ENCODE measurements at places on chromosomes 12 and 14. TPM values are rescaled to one million over a fixed set of nuclear protein-coding genes. Genes with fewer than 3 reads are reported as not detected.

- peak; percentile 40 for DNase-seq
- no peaks in the 10 kb centered on the region for H3K36me3 ChIP-seq
- H3K27ac ChIP-seq: no peak overlapping the region
- no peak overlapping the region for H3K4me3 ChIP-seq
- H3K27me3 ChIP-seq: no peaks in the 10 kb centered on the region
- H3K4me1 ChIP-seq: no peaks in the 10 kb centered on the region
These were observed 20.2 kb upstream of the FAM234B start for GRCh38 chr12:13023811-13024530.

DNA sequence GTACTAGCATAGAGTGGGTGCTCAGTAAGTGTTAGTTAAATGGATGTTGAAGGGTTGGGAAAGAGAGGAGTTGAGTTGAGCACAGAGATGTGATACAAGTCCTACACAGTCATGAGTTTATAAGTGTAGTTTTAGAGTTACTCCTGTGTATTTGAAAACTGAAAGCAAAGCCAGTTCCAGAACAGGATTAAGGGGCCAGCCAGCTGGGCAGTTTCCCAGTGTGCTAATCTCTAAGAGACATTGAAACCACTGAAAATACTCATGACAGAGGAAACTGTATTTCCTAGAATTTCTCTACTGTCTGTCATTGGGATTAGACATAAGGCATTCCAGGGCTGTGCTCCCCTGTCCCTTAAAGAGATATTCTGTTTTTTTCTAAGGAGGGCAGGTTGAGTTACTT, 101.0 kb downstream of the DERA start:
- H3K27ac ChIP-seq: peak overlapping the region; percentile 56
- H3K4me3 ChIP-seq: no peak overlapping the region
- peaks cover 33% of the 10 kb centered on the region for H3K4me1 ChIP-seq
- H3K27me3 ChIP-seq: no peaks in the 10 kb centered on the region
- H3K36me3 ChIP-seq: no peaks in the 10 kb centered on the region

The TAS2R9 gene
- total RNA-seq: not detected

DNA sequence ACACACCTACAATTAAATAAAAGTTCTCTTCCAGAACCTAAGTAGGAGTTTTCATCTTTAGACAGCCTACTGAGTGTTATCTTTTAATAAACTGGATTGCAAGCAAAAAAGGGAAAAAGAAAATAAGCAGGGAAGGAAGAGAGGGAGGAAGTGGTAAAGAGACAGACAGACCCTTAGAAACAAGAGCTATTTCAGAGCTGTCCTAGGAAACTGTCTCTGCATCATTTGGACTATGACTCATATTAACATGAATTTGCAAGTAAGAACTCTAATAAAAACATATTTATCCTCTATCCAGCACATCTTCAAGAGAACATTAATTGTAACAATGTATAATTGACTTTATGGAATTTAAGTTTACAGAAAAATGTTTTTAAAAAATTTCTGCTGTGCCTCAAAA, 438.8 kb upstream of the USP15 start:
- no peaks in the 10 kb centered on the region for H3K4me1 ChIP-seq
- no peak for DNase-seq
- no peaks in the 10 kb centered on the region for H3K27me3 ChIP-seq

- no peaks in the 10 kb centered on the region for H3K4me1 ChIP-seq
- no peaks in the 10 kb centered on the region for H3K27me3 ChIP-seq
- H3K36me3 ChIP-seq: no peaks in the 10 kb centered on the region
- no peak overlapping the region for H3K4me3 ChIP-seq
- H3K27ac ChIP-seq: no peak overlapping the region
These were observed 282.0 kb downstream of the ERC1 start for GRCh38 chr12:1273051-1273450.

The MANSC1 gene
- 8.9 TPM for total RNA-seq

DNA sequence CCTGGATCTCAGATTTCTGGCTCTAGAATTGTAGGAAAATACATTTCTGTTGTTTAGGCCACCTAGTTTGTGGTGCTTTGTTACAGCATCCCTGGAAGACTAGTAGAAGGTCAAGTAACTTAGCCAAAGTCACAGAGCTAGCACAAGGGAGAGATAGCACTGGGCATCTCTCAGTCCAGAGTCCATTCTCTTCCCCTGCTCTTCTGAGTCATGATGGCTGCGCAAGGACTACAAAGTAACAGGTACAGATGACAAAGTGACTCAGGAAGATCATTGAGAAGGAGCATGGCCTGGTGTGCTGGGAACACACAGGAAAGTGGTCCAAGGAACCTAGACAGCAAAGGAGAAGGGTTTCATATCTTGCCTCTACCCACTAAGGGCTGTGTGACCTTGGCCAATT, 19.3 kb downstream of the SLC17A8 start:
- no peak overlapping the region for H3K27ac ChIP-seq
- no peak for DNase-seq
- H3K27me3 ChIP-seq: no peaks in the 10 kb centered on the region

GRCh38 chr12:105064564-105065178, 19.6 kb downstream of the ALDH1L2 start:
- no peak for DNase-seq
- H3K4me3 ChIP-seq: no peak overlapping the region
- H3K27ac ChIP-seq: no peak overlapping the region

The STAC3 gene
- 0.78 TPM for total RNA-seq

- DNase-seq: no peak
- H3K27ac ChIP-seq: no peak overlapping the region
- H3K4me3 ChIP-seq: no peak overlapping the region
- no peaks in the 10 kb centered on the region for H3K27me3 ChIP-seq
- no peaks in the 10 kb centered on the region for H3K4me1 ChIP-seq
These were observed 133.5 kb downstream of the KTN1 start for GRCh38 chr14:55713486-55713885.

DNA sequence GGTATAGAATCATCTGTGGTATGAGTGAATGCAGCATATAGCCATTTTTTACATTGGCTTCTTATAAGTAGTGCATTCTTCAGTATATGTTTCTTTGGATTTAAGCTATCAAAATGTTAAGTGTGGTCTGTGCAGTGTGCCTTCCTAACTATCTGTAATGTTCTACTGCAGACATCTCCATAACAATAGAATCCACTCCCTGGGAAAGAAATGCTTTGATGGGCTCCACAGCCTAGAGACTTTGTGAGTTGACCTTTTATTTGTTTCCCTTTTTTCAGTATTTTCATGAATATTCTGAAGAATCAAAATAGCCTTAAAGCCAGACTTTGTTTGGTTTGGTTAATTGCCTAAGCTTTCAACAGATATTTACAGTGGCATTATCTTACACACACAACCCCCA, 107.2 kb downstream of the ZFC3H1 start:
- no peaks in the 10 kb centered on the region for H3K36me3 ChIP-seq
- no peaks in the 10 kb centered on the region for H3K27me3 ChIP-seq
- no peak overlapping the region for H3K4me3 ChIP-seq
- no peak for DNase-seq
- peaks cover 13% of the 10 kb centered on the region for H3K4me1 ChIP-seq

The ASPG gene
- total RNA-seq: 0.99 TPM

The DIABLO gene
- total RNA-seq: 15.8 TPM

DNA sequence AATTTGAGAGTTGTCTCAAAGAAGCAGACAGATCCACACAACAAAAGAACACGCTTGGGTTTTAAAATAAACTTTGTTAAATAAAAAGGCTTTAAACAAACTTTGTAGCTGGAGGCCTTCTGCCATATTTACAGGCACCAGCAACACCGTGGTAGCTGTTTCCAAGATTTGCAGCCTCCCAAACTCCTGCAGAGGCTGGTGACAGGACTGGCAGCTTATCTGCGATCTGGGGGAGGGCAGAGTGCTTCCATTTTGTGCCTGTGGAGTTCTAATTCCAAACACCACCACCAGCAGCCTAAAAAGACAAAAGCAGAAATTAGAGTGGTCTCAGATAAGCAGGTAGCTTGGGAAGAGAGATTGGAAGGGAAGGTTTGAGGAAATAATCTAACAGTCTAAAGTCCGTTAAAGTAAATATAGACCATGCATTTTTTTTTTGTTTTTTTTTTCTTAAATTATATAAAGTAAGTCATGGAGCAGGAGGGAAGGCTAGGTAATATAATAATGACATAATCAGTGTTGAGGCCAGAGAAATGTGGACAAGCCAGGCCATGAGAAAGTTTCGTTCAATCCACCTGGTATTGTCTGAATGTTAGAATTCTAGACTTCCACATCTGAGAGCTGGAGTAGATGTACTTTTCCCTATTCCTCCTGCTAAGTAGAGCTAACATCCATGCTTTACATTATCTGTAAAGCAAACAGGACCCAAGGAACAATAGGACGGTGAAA, 69.6 kb upstream of the TMEM132D start:
- DNase-seq: no peak
- H3K27ac ChIP-seq: peak overlapping the region; percentile 13
- H3K36me3 ChIP-seq: no peaks in the 10 kb centered on the region
- H3K27me3 ChIP-seq: no peaks in the 10 kb centered on the region
- peaks cover 6% of the 10 kb centered on the region for H3K4me1 ChIP-seq
- H3K4me3 ChIP-seq: no peak overlapping the region

The CPM gene
- total RNA-seq: 34.6 TPM

- no peak overlapping the region for H3K27ac ChIP-seq
- no peaks in the 10 kb centered on the region for H3K36me3 ChIP-seq
- H3K4me3 ChIP-seq: no peak overlapping the region
These were observed 3.9 kb upstream of the AMHR2 start for GRCh38 chr12:53419756-53420155.

DNA sequence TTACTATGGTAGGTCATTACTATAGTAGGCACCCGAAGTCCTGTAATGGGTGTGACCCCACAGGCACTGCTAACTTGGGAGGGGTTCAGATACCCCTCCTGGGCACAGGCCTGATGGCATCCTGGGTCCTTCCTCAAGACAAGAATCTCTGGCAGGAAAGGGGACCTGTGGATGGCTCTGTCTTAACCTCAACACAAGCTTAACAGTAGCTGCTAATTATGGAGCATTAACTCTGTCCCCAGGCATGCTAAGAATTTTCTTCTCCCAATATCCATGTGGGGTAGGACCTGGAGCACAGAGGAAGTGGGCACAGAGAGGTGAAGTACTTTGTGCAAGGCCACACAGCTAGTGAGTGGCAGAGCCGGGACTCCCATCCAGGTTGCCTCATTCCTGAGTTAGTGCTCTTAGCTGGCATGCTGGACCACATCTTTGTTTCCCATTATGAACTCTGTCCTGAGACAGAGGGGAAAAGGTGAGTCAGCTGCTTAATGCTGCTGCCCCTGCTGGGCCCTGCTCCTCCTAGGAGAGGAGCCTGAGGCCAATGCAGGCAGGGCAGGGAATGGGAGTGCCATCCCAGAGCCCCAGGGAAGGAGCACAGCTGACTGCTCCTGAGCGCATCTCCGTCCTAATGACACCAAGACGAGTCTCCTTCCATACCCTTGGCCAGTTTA, 32.1 kb downstream of the GALNT16 start:
- H3K4me3 ChIP-seq: no peak overlapping the region
- H3K4me1 ChIP-seq: peaks cover 13% of the 10 kb centered on the region
- no peaks in the 10 kb centered on the region for H3K36me3 ChIP-seq

DNA sequence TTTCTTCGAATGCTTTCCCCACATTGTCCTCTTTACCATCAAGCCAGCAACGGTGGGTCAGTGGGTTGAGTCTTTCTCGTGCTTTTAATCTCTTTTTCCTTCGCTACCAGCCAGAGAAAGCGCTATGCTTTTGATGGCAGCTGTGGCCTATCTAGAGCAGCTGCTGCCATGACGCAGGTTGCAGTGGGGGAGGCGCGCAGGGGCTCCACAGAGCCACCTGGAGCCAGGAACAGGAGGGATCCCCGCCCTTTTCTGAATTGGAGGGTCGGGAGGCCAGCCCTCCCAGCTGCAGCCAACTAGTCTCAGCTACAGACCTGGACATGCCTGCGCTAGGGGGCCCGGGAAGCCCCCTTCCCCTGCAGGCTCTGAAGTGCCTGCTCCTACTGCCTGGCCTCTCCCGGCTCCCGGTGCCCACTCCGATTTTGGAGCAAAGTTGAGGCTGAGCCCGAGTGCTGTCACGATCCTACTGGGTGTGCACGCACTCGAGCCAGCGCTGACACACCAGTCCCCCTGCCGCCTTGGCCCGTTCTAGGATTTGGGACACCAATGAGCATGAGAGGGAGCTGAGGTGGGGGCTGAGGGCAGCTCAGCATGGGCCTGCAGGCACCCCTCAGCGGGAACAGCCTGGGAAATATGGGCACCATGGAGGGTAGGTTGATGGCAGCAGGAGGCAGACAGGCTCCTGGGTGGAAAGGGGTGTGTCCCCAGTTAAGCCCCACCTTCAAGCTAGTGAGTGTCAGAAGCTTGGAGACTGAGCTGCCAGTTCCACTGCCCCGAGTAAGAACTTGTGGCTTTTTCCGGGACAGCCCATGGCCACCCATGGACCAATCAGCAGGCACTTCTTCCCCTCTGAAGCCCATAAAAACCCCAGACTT, 784.2 kb downstream of the SLC6A15 start:
- H3K4me3 ChIP-seq: no peak overlapping the region
- H3K36me3 ChIP-seq: no peaks in the 10 kb centered on the region
- no peaks in the 10 kb centered on the region for H3K27me3 ChIP-seq
- no peak overlapping the region for H3K27ac ChIP-seq
- H3K4me1 ChIP-seq: no peaks in the 10 kb centered on the region
- DNase-seq: no peak

- H3K27me3 ChIP-seq: no peaks in the 10 kb centered on the region
- H3K27ac ChIP-seq: no peak overlapping the region
- H3K4me1 ChIP-seq: no peaks in the 10 kb centered on the region
- no peaks in the 10 kb centered on the region for H3K36me3 ChIP-seq
- DNase-seq: no peak
These were observed 75.6 kb downstream of the PLEKHA5 start for GRCh38 chr12:19205120-19205519.

GRCh38 chr14:99537399-99537798, 56.2 kb downstream of the CCNK start:
- no peak for DNase-seq
- H3K4me1 ChIP-seq: peaks cover 36% of the 10 kb centered on the region
- no peak overlapping the region for H3K4me3 ChIP-seq
- no peaks in the 10 kb centered on the region for H3K36me3 ChIP-seq
- H3K27me3 ChIP-seq: no peaks in the 10 kb centered on the region
